ENCODE measurements at places on chromosomes 13 and 19.

DNA sequence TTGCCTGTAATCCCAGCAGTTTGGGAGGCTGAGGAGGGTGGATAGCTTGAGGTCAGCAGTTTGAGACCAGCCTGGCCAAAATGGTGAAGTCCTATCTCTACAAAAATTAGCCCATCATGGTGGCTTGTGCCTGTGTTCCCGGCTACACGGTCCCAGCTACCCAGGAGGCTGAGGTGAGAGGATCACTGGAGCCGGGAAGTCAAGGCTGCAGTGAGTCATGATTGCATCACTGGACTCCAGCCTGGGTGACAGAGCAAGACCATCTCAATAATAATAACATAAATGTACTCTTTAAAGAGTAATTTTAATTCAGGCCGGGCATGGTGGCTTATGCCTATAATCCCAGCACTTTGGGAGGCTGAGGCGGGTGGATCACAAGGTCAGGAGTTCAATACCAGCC, 38.7 kb downstream of the SKA3 start:
- DNase-seq, result peak; percentile 56

DNA sequence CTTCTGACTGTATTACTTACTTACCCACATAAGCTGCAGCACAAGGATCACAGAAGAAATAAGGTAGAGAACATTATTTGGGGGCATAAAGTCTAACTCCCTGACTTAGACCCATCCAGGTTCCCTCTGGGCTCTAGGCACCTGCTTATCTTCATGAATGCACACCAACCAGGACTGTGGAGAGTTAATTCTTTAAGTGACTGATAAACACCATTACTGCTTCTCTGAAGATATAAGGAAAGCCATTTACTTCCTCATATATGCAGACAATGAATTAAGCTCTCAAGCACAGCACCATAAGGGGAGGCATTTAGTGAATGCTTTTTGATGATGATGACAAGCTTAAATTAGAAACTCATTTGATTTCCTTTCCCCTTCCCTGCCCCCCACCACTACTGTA, 22.5 kb downstream of the OBI1 start:
- no peak for DNase-seq

GRCh38 chr19:7962644-7963268, 19.3 kb upstream of the TIMM44 start:
- DNase-seq, result no peak

DNA sequence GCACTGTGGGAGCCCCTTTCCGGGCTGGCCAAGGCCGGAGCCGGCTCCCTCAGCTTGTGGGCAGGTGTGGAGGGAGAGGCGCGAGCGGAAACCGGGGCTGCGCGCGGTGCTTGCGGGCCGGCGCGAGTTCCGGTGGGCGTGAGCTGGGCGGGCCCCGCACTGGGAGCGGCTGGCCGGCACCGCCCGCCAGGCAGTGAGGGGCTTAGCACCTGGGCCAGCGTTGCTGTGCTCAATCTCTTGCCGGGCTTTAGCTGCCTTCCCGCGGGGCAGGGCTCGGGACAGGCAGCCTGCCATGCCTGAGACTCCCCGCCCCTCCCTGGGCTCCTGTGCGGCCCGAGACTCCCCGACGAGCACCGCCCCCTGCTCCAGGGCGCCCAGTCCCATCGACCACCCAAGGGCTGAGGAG, 405.2 kb upstream of the PRR20A start:
- no peak for DNase-seq

All from brain microvascular endothelial cell (primary cell).